ENCODE measurements at places on chromosomes 3 and 15.

GRCh38 chr3:46482632-46483350, 15.0 kb upstream of the RTP3 start:
- no peak for DNase-seq

GRCh38 chr3:107221856-107222255, 155.4 kb upstream of the CCDC54 start:
- no peak for DNase-seq

DNA sequence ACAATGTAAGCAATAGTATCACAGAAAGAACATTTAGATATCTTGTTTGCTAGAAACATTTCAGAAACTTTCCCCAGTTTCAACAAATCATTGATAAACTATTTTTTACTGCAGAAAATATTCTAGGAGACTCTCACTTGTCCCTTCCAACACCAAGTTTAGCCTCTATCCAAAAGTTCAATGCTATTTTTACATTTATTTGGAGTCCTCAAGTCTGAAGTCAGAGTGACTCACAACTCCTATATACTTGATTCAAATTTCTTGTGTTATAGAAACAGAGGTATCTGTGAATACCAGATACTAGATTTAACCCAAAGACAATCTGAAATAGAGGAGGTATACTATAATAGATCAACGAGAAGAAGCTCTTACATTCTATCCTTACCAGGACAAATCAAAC, 49.6 kb downstream of the RFX7 start:
- DNase-seq: no peak

DNA sequence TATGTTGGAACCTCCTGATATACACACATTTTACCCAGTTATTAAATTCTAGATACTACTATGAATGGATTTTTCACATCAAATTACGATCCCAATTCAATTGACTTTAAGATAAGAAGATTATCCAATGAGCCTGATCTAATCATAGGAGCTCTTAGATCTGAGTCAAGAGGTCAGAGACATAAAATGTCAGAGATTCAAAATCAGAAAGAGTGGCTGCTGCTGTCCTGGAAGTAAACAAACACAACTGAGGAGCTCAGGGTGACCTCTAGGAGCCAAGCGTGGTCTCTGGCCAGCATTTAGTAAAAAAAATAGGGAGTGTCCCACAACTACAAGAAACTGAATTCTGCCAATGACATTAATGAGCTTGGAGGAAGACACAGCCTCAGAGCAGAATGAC, 557.1 kb upstream of the CBLB start:
- no peak for DNase-seq

GRCh38 chr3:138949445-138950005, 2.5 kb downstream of the FOXL2NB start:
- DNase-seq: no peak

DNA sequence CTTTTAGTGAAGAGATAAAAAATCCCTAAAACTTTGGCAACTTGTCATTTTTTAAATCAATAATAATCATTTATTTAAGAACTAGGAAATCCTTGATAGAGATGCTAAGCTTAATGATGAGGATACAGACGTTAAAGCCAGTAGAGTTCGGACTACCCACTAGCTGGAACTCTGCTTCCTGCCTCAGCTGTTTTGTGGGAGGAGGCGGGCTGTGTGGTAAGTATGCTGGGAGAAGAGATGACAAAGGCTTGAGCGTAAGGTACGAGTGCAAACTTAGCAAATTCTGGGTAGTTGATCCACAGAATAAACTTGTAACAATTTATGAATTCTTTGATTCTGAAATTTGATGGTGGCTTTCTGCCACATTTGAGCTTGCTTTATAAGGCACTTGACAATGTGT, 111.2 kb upstream of the NANOGP8 start:
- no peak for DNase-seq

DNA sequence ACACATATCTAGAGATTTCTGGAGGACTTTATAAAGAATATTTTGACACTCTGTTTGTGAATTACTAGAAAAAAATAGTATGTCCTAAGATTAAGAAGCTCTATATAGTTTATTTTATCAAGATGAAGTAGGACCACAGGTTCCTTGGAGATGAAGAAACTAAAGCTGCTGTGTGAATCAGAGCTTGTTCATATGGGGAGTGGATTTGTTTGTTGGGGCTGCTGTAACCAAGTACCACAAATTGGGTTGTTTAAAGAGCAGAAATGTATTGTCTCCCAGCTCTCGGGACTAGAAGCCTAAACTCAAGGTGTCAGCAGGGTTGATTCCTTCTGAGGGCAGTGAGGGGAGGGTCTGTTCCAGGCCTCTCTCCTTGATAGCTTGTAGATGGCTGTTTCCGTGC, 270.6 kb upstream of the UMPS start:
- DNase-seq: no peak

DNA sequence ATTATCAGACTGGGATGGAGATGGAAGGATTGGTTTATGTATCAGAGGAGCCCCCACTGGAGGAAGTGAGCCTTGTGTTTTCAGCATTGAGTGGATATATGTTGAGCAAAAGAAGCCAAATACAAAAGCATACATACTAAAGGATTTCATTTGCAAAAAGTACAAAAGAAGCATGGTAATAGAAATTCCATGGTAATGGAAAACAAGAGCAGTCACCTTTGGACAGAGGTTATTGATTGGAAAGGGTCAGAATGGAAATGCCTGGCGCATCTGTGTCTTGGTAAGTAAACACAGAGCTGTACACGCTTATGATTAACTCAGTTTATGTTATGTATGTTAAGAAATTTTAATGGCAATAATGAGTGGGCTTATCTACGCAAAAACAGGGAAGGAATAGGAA, 72.7 kb downstream of the DHX36 start:
- DNase-seq: no peak

- DNase-seq: no peak
Measured at GRCh38 chr3:150581174-150581573, 21.9 kb upstream of the SELENOT start.

- DNase-seq: no peak
Measured at GRCh38 chr3:160170409-160171370, 54.5 kb upstream of the C3orf80 start.

DNA sequence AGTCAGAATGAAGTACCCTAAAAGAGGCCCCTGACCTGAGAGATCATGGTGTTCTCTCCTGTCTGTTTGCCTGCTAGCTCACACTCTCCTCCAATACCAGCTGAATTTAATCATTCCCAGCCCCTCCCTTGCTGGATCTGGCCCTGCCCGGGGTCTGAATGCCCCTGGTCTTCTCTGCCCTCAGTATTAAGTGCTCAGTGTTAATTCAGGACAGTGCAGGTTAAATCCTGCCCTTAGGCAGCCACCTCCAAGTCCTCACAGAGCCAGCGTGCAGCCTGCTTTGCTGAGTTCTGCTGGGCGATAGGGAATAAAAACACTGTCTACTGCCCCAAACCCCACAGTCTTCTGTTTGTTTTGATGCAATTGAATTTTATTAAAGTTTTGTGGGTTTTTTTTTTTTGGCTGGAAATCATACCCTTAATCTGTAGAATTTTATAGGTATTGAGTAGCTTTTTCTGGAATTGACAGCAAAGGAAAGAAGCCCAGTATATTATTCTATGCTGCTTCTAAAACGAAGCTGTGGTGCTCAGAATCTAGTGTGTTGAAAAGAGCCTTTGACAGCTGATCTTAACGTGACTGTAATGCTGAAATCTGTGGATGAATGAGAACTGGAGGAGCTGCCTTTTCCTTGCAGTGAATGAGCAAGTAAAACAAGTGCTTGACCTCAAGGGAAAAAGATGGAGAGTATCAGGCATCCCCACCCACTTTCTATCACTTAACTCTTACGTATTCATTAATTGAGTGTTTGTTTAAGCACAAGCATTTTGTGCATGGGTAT, 12.3 kb upstream of the BDH1 start:
- no peak for DNase-seq

GRCh38 chr15:45307230-45307924, 55.3 kb downstream of the SLC28A2 start:
- DNase-seq: peak; percentile 71

DNA sequence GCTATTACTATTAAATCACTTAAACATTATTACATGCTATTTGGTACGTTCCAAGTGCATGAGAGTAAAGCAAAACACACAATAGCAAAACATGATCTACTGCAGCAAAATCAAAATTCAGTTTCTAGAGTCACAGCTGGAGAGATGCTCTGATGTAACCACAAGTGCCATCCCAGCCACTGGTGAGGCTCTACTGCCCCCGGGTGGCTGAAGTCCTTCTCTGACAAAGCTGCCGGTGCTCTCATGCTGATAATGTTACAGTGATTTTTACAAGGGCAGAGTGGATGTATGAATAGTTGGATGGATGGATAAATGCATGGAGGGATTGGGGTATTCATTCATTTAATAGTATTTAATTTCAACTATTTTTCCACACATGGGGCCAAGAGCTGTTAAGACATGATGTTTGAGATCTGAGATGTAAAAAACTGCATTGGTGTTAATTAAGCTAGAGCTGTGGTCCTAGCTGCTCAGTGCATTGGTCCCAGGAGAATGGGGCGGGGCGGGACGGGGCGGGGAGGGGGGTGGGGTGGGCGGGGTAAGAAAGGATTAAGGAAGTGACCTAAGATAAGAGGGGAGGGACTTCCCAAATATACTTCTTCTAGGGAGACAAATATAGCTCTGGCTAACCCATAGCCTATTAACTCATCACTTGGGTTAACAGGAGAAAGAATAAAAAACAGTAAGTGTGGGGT, 5.3 kb upstream of the SPESP1 start:
- DNase-seq: peak; percentile 78

DNA sequence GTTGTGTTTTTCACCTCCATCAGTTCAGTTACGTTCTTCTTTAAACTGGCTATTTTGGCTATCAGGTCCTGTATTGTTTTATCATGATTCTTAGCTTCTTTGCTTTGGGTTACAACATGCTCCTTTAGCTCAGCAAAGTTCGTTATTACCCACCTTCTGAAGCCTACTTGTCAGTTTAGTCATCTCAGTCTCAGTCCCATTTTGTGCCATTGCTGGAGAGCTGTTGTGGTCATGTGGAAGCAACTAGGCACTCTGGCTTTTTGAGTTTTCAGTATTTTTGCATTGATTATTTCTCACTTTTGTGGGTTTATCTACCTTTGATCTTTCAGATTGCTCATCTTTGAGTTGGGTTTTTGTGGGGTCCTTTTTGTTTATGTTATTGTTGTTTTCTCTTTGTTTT, 151.3 kb downstream of the CFAP20DC start:
- no peak for DNase-seq

- DNase-seq: no peak
Measured at GRCh38 chr3:31903686-31904431, 77.2 kb downstream of the OSBPL10 start.

- DNase-seq: no peak
Measured at GRCh38 chr3:197591816-197592215, 36.0 kb upstream of the BDH1 start.

DNA sequence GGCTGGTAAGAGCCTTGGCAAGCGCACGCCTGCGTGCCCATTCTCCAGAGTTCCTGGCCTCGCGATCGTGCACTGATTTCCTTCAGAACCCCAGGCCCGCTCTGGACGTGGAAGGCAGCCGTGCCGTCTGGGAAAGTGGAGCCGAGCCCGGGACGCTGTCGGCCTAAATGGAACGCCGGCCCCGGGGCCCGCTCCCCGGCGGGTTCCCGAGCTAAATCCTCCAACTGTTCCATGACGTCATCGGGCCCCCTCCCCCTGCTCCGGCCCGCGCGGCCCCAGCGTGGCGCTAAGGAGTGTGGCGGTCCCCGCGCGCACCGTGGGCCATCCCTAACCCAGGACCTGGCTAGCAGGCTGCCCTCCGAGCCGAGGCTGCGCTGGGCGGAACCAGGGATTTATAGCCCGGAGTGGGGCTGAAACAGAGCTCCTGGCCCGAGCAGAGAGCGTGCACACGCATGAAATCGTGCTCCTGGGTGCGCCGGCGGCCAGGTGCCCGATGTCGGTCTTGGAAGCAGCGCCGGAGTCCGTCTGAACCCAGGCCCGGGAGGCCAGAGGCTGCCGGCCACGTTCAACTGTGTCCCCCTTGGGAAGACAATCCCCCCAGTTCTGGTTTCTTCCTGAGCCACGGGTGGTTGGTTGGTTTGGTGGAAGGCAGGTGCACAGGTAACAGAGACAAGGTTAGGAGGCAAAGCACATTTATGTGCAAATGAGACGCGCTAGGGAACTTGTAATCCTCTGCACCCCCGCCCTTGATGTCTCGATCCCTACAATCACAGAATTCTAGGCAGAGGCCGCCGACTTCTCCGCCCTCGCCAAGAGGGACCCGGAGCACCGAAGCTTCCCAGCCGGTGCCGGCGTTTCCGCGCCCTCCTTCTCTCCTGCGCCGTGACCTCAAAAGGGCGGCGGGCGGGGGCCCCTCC, 84.9 kb upstream of the ETV5 start:
- no peak for DNase-seq

GRCh38 chr3:194723846-194724618, 38.3 kb downstream of the FAM43A start:
- DNase-seq: no peak

- no peak for DNase-seq
Measured at GRCh38 chr3:64329037-64329436, 103.8 kb upstream of the PRICKLE2 start.

- no peak for DNase-seq
Measured at GRCh38 chr3:123098426-123099330, 31.9 kb downstream of the PDIA5 start.

DNA sequence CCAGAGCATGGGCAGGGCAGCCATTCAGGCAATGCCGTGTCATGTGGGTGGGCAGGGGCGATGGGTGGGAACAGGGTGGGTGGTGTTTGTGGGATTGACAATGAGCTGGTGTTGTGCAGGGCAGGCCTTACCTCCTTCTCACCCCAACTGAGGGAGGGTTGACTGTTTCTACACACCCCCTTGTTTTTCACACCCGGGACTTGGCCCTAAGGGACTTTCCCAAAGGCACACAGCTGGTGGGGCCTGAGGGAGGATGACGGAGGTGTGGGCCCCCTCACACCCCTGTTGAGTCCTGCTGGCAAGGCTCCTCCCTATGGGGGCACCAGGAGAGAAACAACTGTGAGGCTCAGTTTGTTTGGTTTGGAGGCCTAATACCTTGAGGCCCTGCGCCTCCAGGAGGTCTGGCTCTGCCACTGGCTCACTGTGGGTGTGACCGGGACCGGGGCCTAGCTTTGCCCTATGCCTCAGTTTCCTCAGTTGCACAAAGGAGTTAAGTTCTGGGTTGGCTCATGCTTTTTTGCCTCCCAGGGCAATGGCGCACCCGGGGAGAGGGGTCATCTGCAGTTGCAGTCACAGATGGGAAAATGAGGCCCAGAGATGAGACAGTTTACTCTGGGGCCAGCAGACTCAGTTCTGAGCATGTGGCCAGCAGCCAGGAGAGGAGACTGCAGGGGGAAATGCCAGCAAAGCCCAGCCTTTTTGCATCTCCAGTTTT, 5.1 kb upstream of the DNAH1 start:
- no peak for DNase-seq

DNA sequence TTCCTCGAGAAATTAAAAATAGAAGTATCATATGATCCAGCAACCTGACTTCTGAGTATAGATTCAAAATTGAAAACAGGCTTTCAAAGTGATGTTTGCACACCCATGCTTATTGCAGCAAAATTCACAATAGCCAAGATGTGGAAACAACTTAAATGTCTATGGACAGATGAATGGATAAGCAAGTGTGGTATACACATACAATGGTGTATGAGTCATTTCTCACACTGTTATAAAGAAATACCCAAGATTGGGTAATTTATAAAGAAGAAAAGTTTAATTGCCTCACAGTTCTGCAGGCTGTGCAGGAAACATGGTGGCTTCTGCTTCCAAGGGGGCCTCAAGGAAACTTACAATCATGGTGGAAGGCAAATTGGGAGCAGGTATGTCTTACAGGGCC, 100.8 kb downstream of the KLF13 start:
- peak; percentile 49 for DNase-seq

All from suppressor macrophage (primary cell).